ENCODE measurements at places on chromosomes 7 and 10.

DNA sequence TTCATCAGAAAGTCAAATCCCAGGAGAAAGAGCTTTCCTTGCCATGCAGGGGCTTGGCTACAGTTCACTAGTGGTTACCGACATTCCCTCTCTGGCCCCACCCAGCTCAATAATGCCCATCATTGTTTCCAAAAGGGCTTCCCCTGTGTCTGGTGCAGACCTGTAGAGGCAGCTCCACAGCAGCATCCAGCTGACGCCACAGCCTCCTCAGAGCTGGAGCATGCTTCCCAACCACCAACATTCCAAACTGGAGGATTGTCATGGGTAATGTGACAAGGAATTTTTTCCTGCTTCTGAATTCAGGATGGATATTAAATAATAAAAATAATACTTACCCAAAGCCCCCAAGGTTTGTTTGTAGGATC, 77.4 kb downstream of the ZNF365 start:
- no peak for DNase-seq

DNA sequence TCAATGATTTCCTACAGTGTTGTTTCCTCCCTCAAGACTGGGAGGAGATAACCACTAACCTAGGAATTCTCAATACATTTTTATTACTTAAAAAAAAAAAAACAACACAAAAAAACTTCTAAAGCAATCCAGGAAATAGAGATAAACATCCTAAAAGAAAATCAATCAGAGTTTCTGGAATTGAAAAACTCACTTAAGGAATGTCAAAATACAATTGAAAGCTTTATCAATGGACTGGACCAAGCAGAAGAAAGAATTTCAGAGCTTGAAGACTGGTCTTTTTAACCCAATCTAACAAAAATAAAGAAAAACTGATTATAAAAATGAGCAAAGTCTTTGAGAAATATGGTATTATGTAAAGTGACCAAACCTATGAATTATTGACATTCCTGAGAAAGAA, 394.1 kb downstream of the XPNPEP1 start:
- no peak for DNase-seq

DNA sequence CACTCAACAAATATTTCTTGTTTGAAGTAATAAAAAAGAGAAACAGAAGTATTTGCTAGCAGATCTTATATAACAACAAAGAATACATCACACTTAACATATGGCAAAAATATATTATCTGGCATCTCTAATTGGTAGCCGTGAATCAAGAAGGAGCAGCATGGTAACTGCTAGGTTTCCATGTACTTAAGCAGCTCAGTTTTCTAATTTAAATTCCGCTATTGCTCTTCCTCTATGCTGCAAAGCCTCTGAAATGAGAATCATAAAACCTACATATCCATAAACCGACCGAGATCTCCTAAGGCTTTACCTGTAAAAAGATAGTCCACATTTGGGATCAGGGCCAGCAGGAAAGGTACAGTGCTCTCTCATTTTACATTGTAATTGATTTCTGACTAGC, 76.6 kb upstream of the PTPRZ1 start:
- DNase-seq: no peak

- peak; percentile 16 for DNase-seq
These were observed 6.4 kb downstream of the USP54 start for GRCh38 chr10:73584737-73585136.

- no peak for DNase-seq
These were observed at the start of gene EPHA1 for GRCh38 chr7:143408686-143409561. Gene EPHA1, minus strand, starts transcription at chr7:143408856. Its CDS starts 51 bp downstream, at chr7:143408805.

GRCh38 chr7:31948029-31948428, 122.2 kb downstream of the PDE1C start:
- peak; percentile 49 for DNase-seq

GRCh38 chr10:131532745-131533341, 221.3 kb upstream of the TCERG1L start:
- DNase-seq: no peak

DNA sequence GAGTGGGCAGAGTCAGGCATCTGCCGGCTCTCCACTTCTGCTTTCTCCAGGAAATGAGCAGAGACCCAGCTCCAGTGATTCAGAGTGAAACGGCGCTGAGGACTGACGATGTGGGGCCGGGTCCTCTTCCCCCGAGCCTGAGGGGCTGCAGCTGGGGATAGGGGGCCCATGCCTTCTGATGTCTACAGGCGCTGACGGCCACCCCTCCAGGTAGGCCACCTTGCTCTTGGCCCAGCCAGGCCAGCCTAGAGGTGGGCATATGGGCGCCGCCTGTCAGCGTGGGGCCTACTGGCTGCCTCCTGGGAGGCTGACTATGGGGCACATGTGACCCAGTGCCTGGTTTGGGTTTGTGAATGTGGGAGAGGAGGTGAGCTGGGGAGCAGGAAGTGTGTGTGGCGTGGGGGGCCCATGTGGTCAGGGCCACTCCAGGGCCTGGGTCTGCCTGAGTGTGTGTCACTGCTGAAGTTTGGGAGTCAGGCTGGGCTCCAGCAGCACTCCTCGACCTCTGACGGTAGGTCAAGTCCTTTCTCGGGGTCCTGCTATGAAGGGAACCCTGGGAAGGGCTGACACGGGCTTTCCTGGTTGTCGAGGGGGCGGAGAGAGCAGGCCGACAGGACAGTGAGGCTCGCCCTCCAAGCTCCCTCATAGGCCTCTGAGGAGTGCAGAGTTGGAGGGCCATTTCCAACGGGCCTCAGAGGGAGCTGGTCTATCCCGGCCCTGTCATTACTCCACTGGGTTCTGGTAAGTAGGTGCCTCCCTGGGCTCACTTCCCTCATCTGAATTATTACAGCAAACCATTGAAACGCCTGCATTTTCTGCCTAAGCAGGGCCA, at the start of gene WDFY4:
Gene WDFY4, plus strand, starts transcription at position 82 of the 832 bp plus-strand sequence. CDS start 24,860 bp downstream, outside the sequence.
- DNase-seq: no peak

- peak; percentile 61 for DNase-seq
These were observed 6.6 kb upstream of the TPK1 start for GRCh38 chr7:144842377-144842851.

- DNase-seq: peak; percentile 40
These were observed 486 bp downstream of the HIPK2 start for GRCh38 chr7:139777133-139777891.

GRCh38 chr7:19871102-19871501, 97.7 kb upstream of the TMEM196 start:
- no peak for DNase-seq

GRCh38 chr10:48343921-48344598, 37.6 kb downstream of the MAPK8 start:
- no peak for DNase-seq

- no peak for DNase-seq
These were observed 116.0 kb upstream of the PCGF5 start for GRCh38 chr10:91104193-91105041.

GRCh38 chr10:103395754-103396066, 565 bp downstream of the ATP5MK start:
- no peak for DNase-seq

DNA sequence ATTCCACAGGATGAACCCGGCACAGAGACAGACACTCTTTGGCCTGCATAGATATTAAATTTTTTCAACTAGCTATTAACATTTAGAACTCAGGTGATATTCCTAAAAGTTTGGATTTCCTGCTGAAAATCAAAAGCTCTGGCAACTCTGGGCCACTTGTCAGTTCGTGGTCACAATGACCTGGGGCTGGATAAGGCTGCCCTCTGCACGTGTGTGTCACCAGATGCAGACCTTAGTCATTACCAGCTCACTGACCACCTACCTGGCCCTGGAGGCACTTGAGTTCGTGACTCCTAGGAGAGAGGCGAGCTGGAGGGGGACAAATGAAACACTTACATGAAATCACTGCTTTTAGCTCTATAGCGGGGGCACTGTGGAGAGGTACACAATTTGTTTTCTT, 126.5 kb downstream of the HIPK2 start:
- peak; percentile 24 for DNase-seq

- DNase-seq: no peak
These were observed 3.1 kb upstream of the PAPSS2 start for GRCh38 chr10:87656431-87657072.

GRCh38 chr7:65254061-65254460, 119.6 kb upstream of the ZNF92 start:
- DNase-seq: no peak

GRCh38 chr7:77825131-77825530, 26.6 kb downstream of the PHTF2 start:
- no peak for DNase-seq

DNA sequence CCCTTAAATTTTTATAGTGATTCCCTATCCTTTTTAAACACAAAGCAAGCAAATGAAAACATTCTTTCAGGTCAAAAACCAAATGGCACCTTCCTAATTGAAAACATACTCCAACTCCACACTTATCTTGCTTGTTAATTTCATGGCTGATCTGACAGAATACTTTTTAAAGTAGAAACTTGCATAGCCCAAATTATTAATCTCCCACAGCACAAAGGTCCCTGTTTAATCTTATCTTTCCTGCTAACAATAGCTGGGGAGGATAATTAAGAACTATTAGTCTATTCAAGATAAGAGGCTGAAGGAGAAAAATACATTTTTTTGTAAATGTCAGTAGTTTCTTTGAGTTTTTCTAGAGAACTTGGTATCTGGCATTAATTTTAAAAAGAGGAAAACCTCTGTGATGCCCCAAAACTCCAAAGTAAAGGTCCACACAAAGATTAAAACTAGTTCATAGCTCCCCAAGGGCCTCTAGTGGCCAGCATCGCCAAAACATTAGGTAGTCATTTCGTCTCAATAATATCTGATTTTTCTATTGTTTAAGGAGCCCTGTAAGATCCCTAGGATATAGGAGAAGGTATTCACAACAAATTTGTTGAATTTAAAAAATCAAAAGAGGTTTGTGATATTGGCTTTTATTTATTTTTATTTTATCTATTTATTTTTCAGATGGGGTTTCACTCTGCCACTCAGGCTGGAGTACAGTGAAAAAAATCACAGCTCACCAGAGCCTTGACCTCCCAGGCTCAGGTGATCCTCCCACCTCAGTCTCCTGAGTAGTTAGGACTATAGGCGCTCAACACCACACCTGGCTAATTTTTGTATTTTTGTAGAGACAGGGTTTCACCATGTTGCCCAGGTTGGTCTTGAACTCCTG, 14.7 kb downstream of the CDNF start:
- peak; percentile 21 for DNase-seq

GRCh38 chr10:129509835-129510234, 42.8 kb downstream of the MGMT start:
- no peak for DNase-seq

- no peak for DNase-seq
These were observed 66.8 kb downstream of the MINDY4 start for GRCh38 chr7:30838008-30838407.
